ENCODE measurements at places on chromosomes 1 and 21.

DNA sequence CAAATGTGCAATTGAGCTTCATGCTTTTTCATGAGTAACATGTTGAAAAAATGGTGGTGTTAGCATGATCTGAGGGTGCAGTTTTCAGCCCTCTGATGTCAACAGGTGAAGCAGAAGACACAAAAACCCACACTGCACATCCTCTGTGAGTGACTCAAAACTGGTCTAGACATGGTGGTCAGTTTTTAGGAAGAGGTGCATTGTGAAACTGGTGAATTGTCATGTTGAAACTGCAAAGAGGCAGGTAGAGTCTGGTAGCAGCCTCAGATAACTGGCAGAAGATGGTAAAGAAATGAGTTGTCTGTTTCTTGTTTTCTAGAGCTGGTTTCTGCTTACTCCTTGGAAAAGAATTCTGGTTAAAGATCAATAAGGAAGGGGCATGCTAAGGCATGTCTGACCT is 97.3 kb upstream of the HMCN1 start:
- DNase-seq = no peak

DNA sequence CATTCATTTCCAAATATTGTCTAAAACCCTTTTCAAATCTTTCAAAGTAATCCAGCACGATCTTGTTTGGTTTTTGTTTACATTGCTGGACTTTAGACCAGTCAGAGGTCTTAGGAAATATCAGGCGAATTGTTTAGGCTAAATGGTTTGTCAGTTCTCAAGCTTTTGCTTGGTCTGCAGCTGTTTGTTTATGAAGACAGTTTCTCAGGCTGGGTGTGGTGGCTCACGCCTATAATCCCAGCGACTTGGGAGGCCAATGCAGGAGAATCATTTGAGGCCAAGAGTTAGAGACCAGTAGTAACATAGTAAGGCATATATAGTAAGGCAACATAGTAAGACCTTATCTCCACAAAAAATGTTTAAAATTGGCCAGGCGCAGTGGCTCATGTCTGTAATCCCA is 77.5 kb downstream of the DNTTIP2 start:
- no peak for DNase-seq

- no peak for DNase-seq
Observed at GRCh38 chr1:4724001-4724400, 69.6 kb downstream of the AJAP1 start.

- no peak for DNase-seq
Observed at GRCh38 chr1:110484801-110485200, 33.9 kb downstream of the PROK1 start.

DNA sequence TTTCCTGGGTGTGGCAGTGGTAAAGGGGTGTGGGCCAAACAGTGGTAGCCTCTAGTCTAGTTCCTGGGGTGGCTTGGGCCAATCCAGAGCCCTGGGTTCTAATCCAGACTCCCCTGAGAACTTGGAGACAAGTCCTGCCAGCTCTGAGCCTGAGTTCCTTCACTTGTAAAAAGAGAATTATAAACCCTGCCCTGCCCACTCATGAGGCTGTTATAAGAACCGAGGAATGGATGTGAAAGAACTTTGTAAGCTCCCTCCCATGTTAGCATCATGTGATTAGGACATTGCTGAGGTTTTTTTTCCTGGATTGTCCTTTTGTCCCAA is 131.0 kb downstream of the RRAGC start:
- DNase-seq = no peak

DNA sequence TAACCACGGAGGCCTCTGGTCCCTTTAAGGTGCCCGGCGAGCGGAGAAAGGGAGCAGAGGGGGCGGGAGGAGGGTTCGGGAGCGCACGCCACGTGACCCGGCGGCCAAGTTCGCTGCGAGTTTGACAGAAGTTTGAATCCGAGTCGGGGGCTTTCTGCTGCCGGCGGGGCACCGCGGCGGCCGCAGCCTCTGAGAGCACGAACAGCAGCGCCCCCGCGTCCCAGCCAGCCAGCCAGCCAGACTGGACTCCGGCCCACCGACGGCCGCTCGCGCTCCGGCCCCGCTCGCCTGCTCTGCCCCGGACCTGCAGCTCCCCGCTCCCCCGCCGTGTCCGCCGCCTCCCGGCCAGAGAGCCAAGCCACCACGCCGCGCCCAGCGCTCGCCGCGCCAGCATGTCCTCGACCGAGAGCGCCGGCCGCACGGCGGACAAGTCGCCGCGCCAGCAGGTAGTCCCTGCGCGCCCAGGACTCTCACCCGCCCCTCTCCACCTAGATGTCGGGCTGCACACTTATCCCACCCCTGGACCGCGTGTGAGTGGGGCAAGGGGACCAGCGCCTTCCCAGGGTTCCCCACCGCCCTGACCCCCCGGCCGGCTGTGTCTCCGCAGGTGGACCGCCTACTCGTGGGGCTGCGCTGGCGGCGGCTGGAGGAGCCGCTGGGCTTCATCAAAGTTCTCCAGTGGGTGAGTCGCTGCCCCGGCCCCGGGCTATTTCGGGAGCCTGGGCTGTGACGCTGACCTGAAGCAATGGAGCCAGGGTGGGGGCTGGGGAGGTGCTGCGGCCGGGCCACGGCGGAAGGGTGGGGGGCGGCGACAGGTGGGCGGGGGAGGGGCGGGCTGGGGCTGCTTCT is at the start of gene SYPL2:
Gene SYPL2, plus strand, starts transcription at position 95 of the 849 bp plus-strand sequence. Its CDS starts 298 bp downstream, at position 393.
- DNase-seq = peak; percentile 82

DNA sequence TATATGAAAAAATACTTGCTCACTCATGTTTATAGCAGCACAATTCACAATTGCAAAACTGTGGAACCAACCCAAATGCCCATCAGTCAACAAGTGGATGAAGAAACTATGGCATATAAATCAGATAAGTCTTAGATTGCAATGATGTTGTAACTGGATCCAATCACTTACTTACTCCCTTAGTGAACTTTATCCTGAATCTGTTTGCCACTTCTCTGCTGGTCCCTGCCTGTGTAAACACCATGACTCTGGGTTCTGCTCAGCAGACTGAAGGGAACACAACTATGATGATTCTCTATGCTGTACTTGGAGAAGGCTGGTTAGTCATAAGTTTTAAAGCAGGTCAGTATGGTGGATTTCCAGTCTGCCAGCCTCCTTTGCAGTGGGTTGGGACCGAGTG is 391.2 kb downstream of the RWDD3 start:
- DNase-seq = no peak

DNA sequence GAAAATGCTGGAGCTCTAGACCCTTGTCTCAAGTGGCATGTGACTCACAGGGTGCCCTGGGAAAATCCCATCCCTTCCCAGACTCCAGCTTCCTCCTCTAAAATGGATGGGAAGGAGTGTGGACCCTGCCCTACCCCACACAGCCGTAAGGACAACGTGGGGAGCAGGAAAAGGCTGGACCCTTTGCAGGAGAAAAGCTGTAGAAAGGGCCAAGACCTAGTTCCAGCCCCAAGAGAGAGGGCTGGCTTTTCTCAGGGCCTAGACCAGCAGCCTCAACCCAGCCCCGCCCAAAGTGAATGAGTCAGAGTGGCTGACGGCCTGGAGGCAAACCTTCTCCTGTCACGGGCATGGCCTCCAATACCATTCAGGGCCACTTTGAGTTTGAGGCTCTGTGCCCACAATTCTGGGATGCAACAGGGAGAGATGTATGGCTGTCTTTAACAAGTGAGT is 1.1 kb downstream of the LAMB3 start:
- DNase-seq = peak; percentile 46

- DNase-seq = no peak
Observed at GRCh38 chr1:232463225-232463624, 166.7 kb downstream of the SIPA1L2 start.

- DNase-seq = no peak
Observed at GRCh38 chr1:161902182-161902581, 121.5 kb downstream of the OLFML2B start.

DNA sequence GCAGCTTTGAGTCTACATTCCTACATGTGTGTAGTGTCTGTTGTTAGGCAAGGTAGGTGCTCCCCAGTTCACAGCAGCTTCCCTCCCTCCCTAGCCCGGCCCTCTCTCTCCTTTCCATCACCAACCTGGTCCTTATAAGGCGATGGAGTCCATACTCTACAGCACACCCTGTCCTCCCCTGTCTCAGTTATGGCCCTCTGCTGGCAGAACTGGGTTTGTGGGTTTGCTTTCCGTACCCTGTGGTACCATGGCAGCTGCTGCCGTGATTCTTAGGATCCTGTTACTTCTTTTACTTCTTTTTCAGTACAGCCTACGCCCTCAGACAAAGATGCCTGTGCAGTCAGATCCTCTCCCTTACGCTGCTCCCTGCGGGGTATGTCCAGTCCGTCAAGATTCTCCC is 31.7 kb downstream of the AK5 start:
- DNase-seq = peak; percentile 73

- DNase-seq = no peak
Observed at GRCh38 chr1:53648516-53648915, 90.4 kb downstream of the GLIS1 start.

DNA sequence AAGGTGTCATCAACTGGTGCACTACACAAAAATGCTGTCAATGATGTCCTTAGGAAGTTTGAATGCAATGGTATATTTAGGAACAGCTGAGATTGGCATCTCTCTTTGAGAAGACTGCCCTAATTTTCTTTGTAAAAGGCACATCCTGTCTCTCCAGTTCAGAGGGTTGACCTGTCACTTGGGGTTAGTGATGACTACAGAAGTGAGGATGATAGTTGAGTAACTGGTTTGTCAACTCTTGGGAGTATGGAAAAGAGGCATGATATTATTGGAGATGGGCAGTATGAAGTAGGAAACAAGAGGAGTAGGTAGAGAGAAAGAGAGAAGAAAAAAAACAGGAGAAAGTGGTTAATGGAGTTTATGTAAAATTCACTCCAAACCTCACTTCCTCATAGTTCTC is 40.4 kb upstream of the PIGC start:
- no peak for DNase-seq

DNA sequence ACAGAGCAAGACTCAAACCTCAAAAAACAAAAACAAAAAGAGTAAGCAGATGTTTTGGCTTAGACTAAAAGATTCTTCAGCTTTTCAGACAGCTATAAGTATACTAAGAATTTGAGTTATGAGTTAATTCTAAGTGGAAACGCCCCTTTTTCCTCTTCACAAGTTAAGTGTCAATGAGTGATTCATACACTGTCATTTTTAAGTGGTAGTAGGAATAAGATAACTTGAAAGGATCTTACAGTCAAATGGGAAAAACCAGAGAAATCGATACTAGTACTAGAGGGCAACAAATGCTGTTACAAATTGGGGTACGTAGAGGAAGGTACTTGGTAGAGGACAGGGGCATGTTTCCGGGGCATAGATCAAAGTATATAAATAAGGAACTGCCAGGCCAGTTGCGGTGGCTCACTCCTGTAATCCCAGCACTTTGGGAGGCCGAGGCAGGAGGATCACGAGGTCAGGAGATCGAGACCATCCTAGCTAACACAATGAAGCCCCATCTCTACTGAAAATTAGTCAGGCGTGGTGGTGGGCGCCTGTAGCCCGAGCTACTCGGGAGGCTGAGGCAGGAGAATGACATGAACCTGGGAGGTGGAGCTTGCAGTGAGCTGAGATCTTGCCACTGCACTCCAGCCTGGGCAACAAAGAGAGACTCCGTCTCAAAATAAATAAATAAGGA is 7.4 kb downstream of the H3-3A start:
- no peak for DNase-seq

GRCh38 chr1:175539986-175540385 is 203.4 kb downstream of the TNR start:
- DNase-seq = no peak

DNA sequence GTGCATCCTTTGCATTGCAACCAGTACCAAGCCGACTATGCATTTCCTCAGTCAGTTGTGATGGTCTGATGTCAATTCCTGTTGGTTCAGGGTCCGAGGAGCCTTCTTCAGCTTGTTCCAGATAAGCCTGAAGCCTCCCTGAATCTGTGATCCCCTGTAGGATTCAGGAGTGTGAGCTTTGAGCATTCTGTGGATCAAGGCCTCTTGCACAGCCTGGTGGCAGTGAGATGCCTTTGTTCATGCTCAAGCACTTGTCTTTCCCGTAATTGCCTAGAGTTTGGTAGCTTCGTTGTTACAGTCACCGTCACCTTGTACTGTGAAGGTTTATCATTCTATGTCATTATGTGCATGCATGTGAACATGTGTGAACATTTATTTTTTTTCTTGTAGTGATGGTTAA is 103.5 kb downstream of the PBX1 start:
- no peak for DNase-seq

DNA sequence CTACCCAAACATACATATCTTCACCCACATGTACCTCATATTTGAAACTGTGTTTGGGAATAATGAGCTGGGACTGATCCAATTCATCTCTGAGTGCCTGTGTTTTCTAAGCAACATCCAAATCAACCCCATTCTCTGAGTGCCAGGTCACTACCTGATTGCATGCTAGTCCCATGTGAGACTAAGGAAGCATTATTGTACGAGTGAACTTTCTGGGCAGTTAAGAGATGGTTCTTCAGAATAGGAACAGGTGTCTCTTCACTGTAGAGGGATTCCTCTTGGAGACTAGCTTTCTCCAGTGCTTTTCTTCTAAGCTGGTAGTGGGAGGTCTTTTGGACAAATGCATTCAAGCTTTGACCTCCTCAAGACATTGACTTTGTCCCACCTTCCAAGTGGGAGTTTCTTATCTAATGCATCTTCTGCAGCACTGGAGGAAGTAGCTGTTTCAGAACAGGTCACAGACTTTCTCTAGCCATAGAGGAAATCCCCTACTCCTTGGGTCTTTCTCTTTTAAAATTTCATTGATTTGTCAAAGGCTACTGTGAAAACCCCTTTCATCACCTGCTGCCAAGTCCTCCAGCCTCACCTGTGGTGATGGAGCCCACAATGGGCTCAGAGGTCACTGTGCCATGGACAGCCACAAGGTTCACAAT is 172.0 kb upstream of the KIAA0040 start:
- no peak for DNase-seq

All from HEK293T (cell line).